ENCODE measurements at places on chromosomes 6 and 20. TPM values are rescaled to one million over a fixed set of nuclear protein-coding genes. Genes with fewer than 3 reads are reported as not detected.

ANKRD66 gene
- not detected for total RNA-seq

CYP39A1 gene
- total RNA-seq = 8.4 TPM

PIM1 gene
- total RNA-seq = 11.9 TPM

EMILIN3 gene
- not detected for total RNA-seq

All from articular chondrocyte of knee joint (primary cell).